ENCODE measurements at places on chromosomes 1 and 21. TPM values are rescaled to one million over a fixed set of nuclear protein-coding genes. Genes with fewer than 3 reads are reported as not detected.
A peak's percentile ranks its signal among the peaks of the same experiment; 100 is the strongest.

The DNAJC6 gene
- 3.0 TPM for total RNA-seq

DNA sequence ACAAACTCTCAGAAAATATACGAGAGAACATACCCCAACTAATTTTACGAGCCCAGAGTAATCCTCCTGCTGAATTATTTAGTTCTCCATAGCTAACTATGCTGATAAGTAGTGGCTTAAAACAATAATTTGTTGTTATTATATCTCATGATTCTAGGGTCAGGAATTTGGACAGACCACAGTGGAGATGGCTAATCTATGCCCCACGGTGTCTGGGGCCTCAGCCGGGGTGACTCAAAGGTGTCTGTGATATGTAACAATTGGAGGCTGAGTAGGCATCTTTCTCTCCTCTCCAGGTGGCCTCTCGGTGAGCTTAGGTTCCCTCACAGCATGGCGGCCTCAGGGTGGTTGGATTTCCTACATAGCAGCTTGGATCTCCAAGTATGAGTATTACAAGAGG is 35.4 kb upstream of the FOXO6 start:
- DNase-seq = no peak

DNA sequence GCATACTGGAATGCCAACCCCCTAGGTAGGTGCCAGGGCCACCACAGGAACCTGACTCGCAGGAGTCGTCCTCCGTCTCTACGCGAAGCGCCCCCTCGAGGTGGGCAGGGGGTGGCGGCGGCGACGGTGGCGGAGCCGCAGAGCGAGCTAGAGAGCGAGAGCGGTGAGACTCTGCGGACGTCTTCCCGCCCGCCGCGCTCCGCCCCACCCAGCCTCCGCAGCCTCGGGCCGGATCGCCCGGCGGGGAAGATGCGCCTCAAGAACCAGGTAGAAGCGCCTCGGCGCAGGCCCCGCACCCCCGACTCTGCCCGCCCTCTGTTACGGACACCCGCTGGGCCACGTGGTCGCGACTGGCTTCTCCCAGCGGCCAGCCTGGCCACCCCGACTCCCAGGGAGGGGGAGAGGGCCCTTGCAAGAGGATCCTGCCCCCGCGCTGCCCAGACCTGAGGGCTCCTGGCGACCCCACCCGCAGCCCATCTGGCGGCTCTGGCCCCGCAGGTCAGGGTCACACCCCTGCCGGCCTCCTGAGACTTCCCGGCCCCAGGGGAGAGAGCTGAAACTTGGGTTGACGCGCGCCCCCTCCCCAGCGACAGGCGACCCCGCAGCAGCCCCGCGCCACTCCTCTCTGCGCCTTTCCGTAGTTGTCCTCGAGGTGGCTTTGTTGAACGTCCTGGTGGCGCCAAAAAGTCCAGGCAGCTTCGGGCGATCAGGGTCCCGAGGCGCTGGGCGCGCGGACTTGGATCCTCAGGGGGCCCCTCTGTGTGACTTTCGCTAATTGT is 24.4 kb upstream of the AGBL4 start:
- DNase-seq = no peak

The SELENBP1 gene
- not detected for total RNA-seq

DNA sequence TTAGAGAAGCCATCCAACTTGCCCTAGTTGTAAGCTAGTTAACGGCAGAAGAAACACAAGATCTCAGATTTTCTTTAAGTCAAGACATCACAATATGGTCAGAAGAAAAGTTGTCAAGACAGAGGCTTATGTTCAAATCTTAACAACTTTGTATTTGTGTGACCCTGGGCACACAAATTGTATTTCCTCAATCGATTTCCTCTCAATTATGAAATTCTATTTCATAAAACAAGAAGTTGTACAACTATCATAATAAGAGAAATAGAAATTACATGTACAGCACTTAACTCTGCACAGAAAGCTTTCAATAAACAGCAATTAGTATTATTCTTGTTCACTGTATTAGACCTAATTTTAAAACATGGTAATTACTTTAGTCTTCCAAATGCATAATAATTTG is 62.9 kb upstream of the SDC3 start:
- DNase-seq = no peak

DNA sequence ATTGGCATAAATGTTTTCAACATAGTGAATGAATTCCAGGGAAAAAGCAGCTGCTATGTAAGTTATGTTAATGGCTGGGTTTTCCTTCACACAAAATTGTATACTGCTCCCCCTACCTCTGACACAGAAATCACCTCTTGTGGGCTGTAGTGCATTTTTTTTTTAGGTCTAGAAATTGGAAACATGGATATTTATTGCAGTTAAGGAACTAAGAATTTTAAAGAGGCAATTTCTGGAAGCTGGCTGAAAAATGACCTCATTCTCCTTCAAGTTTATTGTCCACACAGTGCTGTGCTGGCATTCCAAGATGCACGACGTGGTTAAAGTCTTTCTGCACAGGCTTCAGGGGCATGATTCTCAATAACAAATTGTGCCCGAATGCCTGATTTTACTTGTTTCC is 1424.2 kb downstream of the MRPL39 start:
- no peak for DNase-seq

- DNase-seq = no peak
Observed at GRCh38 chr1:225845571-225846259, 35.8 kb downstream of the EPHX1 start.

- DNase-seq = no peak
Observed at GRCh38 chr1:157124855-157125254, 13.3 kb downstream of the ETV3 start.

GRCh38 chr1:161738627-161739287 is 10.8 kb upstream of the DUSP12 start:
- peak; percentile 50 for DNase-seq

- DNase-seq = no peak
Observed at GRCh38 chr1:212668477-212668876, 31.2 kb downstream of the BATF3 start.

The CD52 gene
- 237 TPM for total RNA-seq

DNA sequence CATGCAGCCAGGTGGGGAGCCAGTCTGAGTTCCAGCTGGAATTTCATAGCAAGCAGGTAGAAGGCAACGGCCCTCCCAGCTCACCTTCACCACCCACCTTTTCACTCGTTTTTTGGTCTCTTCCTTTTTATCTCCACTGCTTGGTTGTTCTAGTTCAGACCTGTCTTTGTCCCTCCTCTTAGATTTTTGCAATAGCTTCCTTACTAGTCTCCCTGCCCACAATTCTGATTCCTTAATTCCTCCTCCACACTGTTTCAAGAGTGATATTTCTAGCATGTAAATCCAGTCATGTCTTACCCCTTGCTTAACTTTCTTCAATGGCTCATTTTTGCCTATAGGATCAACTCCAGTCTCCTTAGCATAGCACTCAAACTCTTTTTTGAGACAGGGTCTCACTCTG is 119.6 kb downstream of the TMEM53 start:
- DNase-seq = no peak

DNA sequence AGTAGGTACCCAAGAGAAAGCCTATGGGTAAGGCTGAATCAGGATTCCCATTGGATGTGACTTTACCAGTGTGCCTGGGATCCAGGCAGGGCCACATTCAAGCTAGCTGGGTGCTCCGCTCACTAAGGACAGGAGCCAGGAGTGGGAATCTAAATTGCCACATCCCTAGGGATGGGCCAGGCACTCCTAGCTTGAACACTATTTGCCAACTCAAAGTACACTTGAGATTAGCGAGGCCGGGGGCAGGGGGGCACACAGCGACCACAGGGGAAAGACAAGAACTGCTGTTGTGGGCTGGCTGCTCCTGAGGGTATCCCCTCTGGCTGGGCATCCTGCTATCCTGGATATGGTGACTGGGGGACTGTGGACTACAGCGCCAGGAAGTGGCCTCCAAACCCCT is 4.3 kb downstream of the SLC45A3 start:
- DNase-seq = no peak

DNA sequence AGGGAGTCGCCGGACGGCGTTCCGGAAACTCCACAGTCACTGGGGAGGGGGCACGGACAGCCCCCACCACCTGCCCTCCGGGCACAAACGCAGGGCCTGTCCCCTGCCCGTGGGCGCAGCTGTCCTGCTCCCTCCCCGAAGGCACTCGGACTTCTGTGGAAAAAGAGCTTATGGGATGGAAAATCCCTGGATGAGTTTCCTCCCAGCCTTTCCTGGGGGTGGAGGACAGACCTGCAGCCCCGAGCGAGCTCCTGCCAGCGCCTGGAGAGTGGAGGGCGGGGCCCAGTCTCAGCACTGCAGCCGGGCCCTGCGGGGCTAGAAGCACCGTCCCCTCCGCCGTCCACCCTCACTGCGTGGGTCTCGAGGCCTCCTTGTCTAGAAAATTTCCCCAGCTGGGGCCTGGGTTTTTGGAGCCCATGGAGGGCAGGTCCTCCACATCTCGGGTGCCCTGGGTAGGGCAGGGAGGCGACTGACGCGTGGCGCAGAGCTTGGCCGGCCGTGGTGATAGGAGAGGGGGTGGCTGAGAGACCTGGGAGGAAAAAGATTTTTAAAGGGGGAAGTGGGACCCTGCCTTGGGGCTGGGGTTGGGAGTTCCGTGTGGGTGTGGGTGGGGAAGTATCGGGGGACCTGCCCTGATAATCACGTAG is 6.4 kb upstream of the COL6A1 start:
- no peak for DNase-seq

The HSD3B1 gene
- total RNA-seq = not detected

DNA sequence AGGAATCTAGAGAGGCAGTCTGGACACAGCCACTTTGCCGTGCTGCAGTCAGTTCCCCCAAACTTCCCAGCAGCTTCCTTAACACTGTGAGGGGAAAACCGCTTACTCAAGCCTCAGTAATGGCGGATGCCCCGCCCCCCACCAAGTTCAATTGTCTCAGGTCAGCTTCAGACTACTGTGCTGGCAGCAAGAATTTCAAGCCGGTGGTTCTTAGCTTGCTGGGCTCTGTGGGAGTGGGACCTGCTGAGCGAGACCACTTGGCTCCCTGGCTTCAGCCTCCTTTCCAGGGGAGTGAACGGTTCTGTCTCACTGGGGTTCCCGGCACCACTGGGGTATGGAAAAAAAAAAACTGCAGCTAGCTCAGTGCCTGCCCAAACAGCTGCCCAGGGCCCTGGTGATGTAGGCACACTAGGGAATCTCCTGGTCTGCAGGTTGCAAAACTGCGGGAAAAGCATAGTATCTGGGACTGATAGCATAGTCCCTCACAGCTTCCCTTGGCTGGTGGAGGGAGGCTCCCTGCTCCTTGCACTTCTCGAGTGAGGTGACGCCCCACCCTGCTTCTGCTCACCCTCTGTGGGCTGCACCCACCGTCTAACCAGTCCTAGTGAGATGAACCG is 23.7 kb upstream of the HFM1 start:
- no peak for DNase-seq

- DNase-seq = no peak
Observed at GRCh38 chr1:176551146-176551545, 88.2 kb downstream of the PAPPA2 start.

DNA sequence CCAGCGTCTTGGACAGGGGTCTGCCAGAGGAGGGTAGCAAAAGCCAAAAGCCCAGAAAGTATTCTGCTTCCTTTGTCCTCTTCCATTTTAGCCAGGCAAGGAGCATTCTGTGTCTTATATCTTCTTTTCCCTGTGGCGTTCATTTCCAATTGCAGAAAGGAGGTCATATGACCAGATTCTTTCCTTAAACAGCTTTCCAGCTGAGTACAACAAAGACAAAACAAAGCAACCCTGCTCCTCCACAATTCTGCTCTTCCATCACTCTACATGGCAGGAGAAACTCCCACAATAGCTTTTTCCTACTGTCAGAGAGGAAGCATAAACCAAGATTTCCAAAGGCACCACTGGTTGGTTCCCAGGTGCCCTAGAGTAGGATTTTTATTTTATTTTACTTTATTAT is 19.7 kb downstream of the ENSA start:
- no peak for DNase-seq

DNA sequence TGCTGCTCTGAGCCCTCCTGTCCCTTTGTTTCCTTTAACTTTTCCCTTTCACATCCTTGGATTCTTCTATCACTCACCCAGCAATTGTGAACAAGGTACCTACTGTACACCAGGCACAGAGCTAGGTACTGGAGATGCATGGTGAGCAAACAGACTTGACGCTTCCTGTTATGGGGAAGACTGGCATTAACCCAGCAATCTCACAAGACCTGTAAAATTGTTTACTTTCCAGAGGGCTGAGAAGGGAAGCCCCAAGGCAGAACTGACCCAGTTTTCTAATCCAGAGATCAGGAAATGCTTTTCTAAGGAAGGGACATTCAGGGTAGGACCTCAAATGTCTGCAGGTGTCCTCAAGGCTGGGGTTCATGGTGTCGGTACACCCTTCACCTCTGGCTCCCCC is 171.6 kb upstream of the KAZN start:
- DNase-seq = no peak

The MIA3 gene
- total RNA-seq = 40.6 TPM

DNA sequence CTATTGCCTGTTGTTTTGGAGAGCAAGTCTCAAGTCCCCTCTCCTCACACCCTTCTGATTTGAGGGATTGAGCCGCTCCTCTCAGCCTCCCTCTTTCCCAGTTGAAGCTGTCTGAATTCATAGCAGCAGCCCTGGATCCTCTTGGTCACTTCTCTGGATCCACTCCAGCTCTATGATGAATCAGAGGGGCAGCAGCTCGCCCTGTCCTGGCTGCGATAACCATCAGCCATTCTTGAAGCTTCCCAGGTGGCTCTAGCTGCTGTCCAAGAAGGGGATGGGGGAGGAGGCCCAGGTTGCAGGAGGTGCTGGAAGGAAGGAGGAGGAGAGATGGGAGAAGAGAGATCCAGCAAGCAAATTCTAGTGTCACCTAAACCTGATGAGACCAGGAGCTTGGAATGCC is 31.3 kb downstream of the WNT4 start:
- no peak for DNase-seq

- no peak for DNase-seq
Observed at GRCh38 chr1:156566436-156566835, 5.9 kb downstream of the IQGAP3 start.

The ITGB2 gene
- 210 TPM for total RNA-seq

The KIAA1614 gene
- 0.09 TPM for total RNA-seq

DNA sequence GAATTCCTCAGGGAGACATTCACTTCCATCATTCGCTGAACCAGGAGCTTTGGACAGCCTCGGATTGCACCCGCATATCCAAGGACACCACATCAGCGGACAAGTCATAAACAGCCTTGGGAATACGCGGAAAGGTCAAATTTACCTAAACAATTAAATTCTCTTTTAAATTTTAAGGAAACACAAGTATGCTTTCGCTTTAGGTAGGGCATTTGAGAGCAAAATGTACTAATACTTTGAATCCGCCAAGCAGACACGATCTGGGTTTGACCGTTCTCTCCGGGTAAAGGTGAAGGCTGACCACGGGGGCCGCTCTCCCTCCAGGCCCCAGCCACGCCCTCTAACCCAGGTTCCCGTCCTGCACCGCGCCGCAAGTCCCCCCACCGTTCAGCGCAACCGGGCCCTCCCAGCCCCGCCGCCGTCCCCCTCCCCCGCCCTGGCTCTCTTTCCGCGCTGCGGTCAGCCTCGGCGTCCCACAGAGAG is 479 bp upstream of the ACADM start:
- no peak for DNase-seq

DNA sequence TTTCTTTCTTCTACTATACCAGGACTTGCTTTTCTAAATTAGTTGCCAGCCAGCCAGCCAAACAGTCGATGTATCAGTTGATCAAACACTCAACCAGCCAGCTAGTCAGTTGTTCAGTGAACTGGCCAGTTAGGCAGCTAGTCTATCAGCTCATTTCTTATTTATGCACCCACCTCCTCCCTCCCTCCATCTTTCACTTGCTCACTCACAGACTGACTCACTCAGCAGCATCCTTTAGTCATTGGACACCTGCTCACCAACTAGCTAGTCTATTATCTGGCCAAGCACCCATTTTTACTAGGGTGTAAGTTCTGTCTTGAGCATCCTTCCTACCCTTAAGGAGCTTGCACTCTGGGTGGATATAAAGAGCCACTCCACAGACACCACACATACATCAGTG is 5.9 kb upstream of the SPRR4 start:
- DNase-seq = no peak

- no peak for DNase-seq
Observed at GRCh38 chr1:58971629-58972140, 187.8 kb upstream of the JUN start.

Data from activated T-helper 2 cell treated with anti-CD3 and anti-CD28 coated beads, Interferon-gamma antibody, Interleukin-2, Interleukin-4, amounts not matched to agents 10 μg/mL and 5 μg/mL and 100 μg/mL, durations not matched to agents 14 hours and 24 hours and 36 hours (primary cell).